ENCODE measurements at places on chromosomes 4 and X. TPM values are rescaled to one million over a fixed set of nuclear protein-coding genes. Genes with fewer than 3 reads are reported as not detected.

- DNase-seq = no peak
These were observed 65.2 kb downstream of the FBXO8 start for GRCh38 chr4:174218127-174218790.

ALAS2 gene
- 32.0 TPM for total RNA-seq

DNA sequence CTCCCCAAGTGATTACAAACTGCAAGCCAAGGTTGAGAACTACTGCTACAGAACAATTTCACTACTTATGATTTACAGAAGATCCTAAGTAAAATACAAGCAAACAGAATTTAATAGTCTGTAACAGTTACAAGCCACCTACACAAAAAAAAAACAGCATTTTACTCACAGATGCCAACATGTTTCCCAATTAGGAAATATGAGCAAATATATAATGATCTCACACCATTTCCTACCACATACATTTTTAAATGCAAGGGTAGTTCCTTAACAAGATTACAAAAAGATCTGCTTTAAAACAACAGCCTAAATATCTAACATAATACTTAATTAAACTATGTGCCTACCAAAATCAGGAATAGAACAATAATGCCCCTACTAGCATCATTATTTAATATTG, 63.4 kb downstream of the EFHC2 start:
- no peak for DNase-seq

THOC2 gene
- total RNA-seq = 107 TPM

DNA sequence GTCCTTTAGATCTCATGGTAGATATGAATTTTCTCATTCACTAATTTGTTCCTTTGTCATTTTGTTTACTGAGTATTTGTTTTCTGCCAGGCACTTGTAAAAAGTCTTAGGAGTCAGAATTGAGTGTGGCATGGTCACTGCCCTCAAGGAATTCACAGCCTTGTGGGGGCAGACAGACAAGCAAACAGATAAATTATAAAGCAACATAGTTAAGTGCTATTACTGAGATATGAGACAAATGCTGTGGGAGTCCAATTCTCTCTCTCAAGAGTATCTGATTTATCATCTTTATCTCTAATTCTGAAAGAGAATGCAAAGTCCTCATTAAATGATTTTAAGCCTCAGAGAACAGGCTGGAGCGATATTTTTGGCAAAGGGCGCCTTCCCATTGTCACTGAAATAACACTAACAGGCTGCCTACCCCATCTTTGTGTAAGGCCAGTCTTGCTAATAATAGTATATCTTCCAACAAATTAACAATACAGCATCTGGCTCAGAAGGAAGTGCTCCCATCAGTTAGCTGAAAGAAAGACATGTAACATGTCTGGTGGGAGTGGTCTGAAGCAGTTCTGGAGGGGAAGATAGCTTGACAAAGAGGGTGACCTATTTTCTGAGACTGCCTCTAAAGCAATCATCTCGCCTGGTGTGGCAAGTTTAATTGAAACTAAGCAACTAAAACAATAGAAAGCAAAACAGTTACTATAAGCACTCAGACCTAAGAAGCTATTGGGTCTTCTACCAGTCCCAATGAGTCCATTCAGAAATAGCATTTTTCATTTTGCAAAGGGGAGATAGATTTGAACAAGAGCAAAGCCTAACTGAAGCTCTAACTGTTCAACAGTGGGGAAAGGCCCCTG, 61.5 kb upstream of the AMOT start:
- DNase-seq = no peak

DNA sequence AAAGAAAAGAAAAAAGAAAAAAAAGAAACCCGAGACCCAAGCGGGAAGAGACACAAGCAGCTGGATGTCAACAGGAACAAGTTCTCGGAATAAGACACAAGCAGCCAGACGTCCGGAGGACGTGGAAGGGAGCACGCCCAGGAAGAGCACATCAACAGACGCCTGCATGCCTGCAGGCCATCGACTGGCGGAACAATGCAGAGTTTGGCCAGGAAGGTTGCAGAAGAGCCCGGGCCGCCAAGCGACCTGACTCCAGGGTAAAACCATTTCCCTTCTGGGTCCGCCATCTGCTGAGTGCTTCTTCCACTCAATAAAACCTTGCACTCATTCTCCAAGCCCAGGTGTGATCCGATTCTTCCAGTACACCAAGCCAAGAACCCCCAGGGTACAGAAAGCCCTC, 95.6 kb upstream of the PRR32 start:
- DNase-seq = no peak

- DNase-seq = no peak
These were observed 14.8 kb downstream of the SUV39H1 start for GRCh38 chrX:48711162-48711928.

DNA sequence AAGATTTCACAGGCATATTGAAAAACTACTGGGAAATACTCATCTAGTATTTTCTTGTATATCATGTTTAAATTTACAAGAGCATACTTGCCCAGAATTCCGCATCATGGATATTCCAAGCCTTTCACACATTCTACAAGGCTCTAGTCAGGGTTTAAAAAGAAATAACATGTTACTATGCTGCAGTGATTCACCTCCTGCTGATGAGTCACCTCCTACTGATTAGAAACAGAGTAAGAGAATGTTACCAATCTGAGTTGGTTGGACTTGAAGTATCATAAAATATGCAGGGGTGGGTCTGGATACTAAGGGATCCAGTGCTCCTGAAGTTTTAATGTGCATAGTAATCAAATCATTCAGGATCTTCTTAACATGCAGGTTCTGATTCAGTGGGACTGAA, 192.0 kb upstream of the ANK2 start:
- DNase-seq = no peak

SOX3 gene
- 5.6 TPM for total RNA-seq

TMSB15B gene
- 26.0 TPM for total RNA-seq

FAM184B gene
- total RNA-seq = 3.6 TPM

DNA sequence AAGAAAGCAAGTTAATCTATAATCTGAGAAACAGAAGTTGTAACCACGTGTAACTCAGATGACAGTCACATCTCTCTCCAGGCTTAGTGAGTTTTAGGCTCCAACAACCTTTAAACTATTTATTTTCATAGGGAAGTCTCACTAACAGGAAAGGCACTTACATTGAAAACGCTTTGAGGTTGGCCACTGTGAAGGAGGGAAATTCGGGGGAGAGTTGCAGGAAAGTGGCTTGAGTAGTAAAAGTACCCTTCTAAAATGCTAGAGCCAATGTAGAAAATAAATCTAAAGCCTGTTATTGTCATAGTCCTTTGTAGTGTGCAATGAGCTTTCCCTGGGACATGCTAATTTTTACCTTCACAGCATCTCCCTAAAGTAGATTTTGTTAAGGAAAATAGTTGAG, 995 bp upstream of the NFXL1 start:
- no peak for DNase-seq

DNA sequence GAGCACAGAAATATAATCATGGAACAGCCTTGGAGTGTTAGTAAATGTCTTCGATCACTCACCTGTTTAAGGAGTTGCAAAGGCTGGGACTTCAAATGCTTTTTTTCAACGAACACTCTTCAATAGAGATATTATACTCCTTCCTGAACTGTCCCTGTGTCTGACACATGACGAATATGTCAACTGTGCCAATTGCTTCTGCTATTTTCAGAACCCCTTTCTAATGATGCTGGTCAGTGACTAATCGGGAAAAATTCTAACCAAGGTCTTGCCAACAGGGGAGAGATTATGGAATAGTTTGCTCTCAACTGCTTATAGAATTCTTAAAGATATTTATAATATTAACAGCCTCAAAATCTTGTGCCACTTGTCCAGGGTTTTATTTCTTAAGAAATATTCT, 8.5 kb upstream of the KLHL34 start:
- no peak for DNase-seq

DNA sequence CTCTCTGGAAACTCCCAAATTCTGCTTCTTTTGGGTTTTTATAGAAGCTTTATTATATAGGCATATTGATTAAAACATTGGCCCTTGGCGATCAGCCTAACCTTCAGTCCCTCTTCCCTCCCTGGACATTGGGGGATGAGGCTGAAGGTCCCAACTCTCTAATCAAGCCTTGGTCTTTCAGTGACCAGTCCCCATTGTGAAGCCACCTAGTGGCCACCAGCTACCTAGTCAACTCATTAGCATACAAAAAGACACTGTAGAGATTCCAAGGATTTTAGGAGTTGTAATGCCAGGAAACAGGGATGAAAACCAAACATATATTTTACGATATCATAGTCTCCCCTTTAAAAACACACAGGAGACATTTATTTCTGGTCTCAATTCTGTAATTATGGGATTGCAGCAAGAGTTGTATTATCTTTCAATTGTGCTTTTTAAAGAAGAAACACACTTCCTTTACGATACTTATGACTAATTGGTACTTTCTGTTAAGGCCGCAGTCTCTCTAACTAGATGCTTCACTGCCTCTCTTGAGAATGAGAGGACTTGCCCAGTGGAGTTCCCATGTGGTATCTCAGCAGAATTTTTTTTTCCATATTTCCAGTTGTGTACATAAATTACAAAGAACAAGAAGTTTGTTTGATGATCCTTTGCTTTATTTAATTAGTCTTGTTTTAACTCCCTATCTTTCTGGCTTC, 58.2 kb downstream of the WDR17 start:
- DNase-seq = no peak

DNA sequence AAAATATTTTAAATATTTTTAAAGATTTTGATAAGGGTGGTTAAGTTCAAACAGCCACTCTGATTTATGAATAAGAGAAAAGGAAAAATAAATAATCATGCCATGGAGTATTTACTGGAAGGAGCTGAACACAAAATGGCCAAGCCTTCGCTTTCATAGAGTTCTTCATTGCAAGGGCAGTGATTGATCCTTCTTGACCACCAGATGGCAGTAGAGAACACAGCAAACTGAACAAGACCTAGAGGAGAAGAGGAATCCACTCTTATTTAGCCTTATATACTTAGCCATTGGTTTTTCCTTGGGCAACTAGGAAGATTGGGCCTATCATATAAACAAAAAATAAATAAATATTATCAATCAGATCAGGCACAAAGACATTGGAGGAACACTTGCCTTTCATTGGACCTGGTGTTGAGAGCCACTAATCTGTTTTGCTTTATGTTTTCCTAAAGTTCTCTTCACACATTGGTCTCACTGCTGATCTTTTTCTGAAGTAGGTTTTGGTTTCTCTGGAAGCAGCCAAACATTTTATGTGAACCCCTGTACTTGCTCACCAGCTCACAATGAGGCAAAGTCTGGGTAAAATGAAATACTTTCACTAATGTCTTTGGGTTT, 58.1 kb upstream of the PARM1 start:
- DNase-seq = peak; percentile 2

HOPX gene
- total RNA-seq = 79.2 TPM

GRCh38 chr4:80529026-80529425, 193.5 kb downstream of the CFAP299 start:
- DNase-seq = no peak

BEND4 gene
- total RNA-seq = 11.5 TPM

- DNase-seq = no peak
These were observed 1.4 kb upstream of the SEC24B start for GRCh38 chr4:109432203-109432602.

DNA sequence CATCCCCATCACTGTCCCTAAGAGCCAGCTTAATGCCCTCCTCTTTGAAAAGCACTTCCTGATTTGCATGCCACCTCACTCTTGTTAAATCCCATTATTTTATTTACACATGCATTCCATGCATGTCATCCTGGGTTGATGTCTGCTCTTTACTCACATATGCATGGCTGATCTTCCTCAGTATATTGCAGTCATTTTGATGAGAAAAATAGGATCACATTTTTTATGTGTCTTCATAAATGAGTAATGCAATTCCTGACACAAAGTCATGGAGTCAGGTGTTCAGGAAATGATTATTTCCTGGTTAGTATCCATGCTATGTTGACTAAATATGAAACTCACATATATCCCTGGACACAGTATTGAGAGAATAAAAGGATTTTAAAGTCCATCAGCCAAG, 204.7 kb downstream of the SLIT2 start:
- no peak for DNase-seq

GYG2 gene
- 5.9 TPM for total RNA-seq

RTL3 gene
- total RNA-seq = not detected

- DNase-seq = no peak
These were observed 35.6 kb downstream of the SLITRK2 start for GRCh38 chrX:145853181-145853580.

DNA sequence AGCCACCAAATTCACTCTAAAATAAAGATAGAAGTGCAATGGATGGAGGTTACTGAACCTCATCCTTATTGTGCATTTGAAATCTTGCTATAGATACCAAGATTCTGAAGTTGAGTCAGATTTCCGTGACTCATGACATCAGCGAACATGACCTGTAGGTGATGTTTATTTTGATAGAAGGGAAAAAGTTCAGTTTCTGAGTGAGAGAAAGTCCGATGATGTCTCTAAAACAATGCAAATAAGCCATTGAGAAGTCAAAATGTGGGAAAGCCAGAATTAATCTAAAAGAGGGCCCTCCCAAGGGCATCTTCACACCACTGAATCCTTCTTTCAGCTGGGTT, 20.0 kb downstream of the PHOX2B start:
- no peak for DNase-seq

RAB28 gene
- 31.4 TPM for total RNA-seq

DNA sequence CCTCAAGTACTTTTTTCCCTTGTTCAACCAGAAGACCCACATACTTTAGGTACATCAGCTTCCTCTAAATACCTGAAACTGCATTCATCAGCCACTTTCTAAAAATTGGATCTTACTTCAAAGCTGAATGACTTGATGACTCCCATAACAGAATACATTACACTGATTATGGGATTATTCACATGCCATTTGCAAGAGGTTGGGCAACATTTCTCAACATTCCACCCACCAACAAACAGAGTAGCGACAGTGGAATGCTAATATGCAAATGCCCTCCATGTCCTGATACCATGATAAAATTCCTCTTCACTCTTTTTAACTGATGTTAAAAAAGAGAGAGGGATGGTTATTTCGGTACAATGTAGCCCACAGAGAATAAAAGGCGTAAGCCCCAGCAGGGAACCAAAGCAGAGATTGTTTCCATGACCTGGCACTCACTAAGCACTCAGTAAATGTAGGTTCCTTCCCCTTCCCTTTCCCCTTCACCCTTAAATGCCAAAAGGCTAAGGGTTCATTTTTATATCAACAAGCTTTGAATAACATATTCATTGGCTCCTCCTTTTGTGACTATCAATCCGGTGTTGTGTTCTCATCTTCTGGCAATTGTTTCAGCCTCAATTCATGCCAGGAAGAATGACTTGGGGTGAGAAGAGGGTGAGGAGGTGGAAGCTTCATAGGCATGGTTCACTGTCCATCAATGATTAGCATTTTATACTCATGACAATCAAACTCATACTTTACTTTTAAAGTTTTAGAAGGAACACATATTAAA, 317.2 kb downstream of the DHX15 start:
- DNase-seq = no peak

GRCh38 chr4:93169966-93170365, 658.6 kb upstream of the ATOH1 start:
- DNase-seq = no peak

- no peak for DNase-seq
These were observed 308.1 kb upstream of the PPARGC1A start for GRCh38 chr4:24197955-24198354.

GRCh38 chr4:26995316-26995715, 134.7 kb downstream of the STIM2 start:
- no peak for DNase-seq

- DNase-seq = no peak
These were observed 17.5 kb downstream of the RBBP7 start for GRCh38 chrX:16852617-16853179.

RHOH gene
- total RNA-seq = 0.94 TPM

XAGE2 gene
- total RNA-seq = not detected

MAGEA2B gene
- not detected for total RNA-seq

- DNase-seq = no peak
These were observed 2.2 kb downstream of the WFS1 start for GRCh38 chr4:6271701-6272465.
